T-helper 9 cell (primary cell): ENCODE measurements at places on chromosomes 1 and 21.

DNA sequence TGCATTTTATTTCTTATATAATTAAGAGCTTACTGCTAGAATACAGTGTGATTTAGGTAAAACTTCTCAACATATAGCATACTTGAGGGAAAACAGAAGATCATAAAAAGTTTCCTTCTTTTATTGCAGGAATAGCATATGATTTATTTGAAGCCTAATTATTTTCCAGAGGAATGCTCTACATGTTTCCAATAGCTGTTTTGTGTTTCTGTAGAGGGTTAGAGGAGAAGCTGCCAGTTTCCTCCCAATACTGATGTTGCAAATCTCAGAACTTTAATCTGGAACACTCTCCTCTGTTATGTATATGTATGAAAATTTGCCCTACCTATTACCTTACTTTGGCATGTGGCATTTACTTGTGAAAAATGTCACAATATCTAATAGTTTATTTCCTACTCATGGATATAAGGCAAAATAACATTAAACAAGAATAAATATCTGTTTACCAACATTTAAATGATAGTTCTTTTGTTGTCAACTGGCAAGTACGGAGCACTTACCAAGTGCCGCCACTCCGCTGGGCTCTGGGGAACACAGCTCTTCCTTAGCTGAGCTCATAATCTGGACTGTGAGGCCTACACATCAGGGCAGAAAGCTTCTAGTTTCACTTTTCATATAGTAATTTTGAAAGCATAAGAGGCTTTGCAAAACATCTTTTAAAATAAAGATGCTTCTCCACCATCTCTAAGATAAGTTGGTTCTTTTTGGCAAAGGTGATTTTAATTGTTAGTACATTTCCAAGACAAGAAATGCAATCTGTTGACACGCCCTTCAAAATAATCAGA lies 239.8 kb upstream of the C1orf105 start:
- DNase-seq, result peak; percentile 6

- DNase-seq, result no peak
These were observed 690 bp downstream of the EPS8L3 start for GRCh38 chr1:109762821-109763645.

DNA sequence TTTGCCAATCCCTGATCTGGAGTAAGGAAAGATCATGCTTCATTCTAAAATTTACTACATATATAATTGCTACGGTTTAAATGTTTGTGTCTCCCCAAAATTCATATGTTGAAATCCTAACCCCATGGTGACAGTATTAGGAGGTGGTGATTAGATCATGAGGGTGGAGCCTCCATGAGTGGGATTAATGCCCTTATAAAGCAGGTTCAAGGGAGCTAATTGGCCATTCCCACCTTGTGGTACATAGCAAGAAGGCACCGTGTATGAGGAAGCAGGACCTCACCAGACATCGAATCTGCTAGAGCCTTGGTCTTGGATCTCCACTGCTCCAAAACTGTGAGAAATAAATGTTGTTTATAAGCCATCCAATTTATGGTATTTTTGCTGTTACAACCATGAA lies 55.5 kb downstream of the GADD45A start:
- DNase-seq, result no peak

- no peak for DNase-seq
These were observed 77.4 kb downstream of the DMRTB1 start for GRCh38 chr1:53536606-53537005.

- DNase-seq, result no peak
These were observed 6.5 kb upstream of the ITGB2 start for GRCh38 chr21:44927259-44927586.

- DNase-seq, result no peak
These were observed 380.2 kb upstream of the ADGRL4 start for GRCh38 chr1:79386730-79387129.

- no peak for DNase-seq
These were observed 21.9 kb upstream of the MEF2D start for GRCh38 chr1:156522443-156522970.

DNA sequence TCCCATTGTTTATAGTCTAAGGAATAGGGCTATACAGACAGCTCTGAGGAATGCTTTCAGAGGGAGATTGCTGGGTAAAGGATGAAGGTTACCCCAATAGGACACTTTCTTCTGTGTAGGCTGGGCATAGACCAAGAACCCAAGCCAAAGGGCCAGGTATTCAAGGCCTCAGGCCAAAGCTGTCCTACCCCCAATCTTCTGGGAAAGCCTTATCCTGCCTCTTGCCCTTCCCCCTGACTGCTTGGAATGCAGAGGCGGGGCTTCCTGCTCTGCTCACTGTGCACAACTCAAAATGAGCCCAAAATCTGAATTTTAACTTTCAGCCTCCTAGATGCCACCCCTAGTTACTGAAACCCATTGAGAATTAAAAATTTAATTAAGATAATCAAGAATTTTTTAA lies 2.2 kb downstream of the OR10Z1 start:
- no peak for DNase-seq

GRCh38 chr1:177340601-177341067 lies 169.9 kb downstream of the BRINP2 start:
- no peak for DNase-seq

GRCh38 chr1:162695687-162696086 lies 63.4 kb downstream of the DDR2 start:
- no peak for DNase-seq
